ENCODE measurements at places on chromosomes 1 and 21. TPM values are rescaled to one million over a fixed set of nuclear protein-coding genes. Genes with fewer than 3 reads are reported as not detected.

The DDAH1 gene
- 43.8 TPM for total RNA-seq

The PGBD5 gene
- total RNA-seq: 13.6 TPM

The IQGAP3 gene
- 10.3 TPM for total RNA-seq

The CRYAA gene
- total RNA-seq: not detected

The POU2F1 gene
- 17.4 TPM for total RNA-seq

The MAP10 gene
- 4.8 TPM for total RNA-seq

The EDN2 gene
- 5.1 TPM for total RNA-seq

The MSH4 gene
- 0.51 TPM for total RNA-seq

The CENPL gene
- 12.6 TPM for total RNA-seq

The CD84 gene
- total RNA-seq: 3.2 TPM

The SPATA6 gene
- 17.4 TPM for total RNA-seq

The SLC44A3 gene
- 3.3 TPM for total RNA-seq

The HNRNPR gene
- total RNA-seq: 145 TPM

The SF3B4 gene
- total RNA-seq: 9.9 TPM

The DUSP10 gene
- 24.8 TPM for total RNA-seq

The USP48 gene
- total RNA-seq: 98.1 TPM

The CACHD1 gene
- 12.8 TPM for total RNA-seq

The RPE65 gene
- not detected for total RNA-seq

The MMEL1 gene
- total RNA-seq: not detected

The KLHDC7A gene
- 0.31 TPM for total RNA-seq

The GJA5 gene
- total RNA-seq: 15.4 TPM

The SLC9C2 gene
- total RNA-seq: not detected

The HSD3B1 gene
- not detected for total RNA-seq

The HUNK gene
- 2.5 TPM for total RNA-seq

The CD1D gene
- 1.8 TPM for total RNA-seq

The CGN gene
- 4.3 TPM for total RNA-seq

The OR2T8 gene
- total RNA-seq: not detected

The GJA9 gene
- total RNA-seq: not detected

The CCDC24 gene
- total RNA-seq: 3.2 TPM
